AG08395 (cell line): ENCODE measurements at places on chromosomes 4 and X.
A peak's percentile ranks its signal among the peaks of the same experiment; 100 is the strongest.

GRCh38 chrX:627510-627981 lies 3.0 kb upstream of the SHOX start:
- no peak for DNase-seq

DNA sequence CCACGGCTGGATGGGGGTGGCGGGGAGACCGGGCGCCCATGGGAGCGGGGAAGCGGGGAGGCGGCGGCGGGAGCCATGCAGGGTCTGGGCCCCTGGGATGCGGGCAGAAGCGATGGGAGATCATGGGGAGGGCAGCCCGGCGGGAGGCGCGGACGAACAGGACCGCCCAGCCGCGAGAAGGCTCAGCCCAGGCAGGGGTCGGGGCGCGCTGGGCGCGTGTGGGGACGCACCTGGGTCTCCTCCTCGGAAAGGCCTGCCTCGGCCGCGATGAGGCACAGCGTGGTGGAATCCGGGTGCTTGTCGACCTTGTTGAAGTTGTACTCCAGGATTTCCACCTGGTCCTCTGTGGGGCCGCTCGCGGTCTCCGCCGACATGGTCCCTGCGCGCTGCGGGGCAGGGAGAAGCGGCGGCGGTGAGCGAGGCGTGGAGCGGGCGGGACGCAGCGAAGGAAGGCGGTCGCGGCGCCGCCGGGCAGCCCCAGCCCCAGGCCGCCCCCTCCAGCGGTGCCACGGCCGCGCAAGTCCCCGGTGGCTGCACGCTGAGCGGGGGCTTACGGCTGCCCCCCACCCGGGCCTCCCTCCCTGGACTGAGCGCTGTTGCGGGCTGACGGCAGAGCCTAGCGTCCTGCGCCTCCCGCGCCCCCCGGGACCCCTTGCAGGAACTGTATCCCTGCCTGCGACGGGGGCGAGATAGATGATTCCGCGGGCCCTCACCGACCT lies 25.3 kb downstream of the HOPX start:
- DNase-seq: peak; percentile 8

GRCh38 chr4:158914218-158914617 lies 145.4 kb downstream of the FNIP2 start:
- peak; percentile 88 for DNase-seq

DNA sequence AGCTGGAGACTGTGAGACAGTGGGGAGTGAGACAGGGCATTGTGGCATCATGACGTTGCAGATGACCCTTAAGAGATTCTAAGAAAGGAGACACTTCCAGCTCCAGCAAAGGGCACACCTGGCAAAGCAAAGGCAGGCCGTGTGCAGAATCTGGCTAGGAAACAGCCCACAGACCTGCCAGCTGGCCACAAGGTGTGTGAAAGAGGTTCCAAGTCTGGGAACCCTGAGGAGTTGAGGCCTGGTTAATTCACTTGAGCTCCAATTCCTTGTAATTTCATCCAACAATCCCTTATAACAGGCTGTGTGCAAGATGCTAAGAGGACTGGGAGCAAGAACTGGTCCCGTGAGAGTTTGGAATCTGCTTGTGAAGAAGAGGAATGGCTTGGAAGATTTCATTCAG lies 72.8 kb upstream of the FAM9A start:
- no peak for DNase-seq

DNA sequence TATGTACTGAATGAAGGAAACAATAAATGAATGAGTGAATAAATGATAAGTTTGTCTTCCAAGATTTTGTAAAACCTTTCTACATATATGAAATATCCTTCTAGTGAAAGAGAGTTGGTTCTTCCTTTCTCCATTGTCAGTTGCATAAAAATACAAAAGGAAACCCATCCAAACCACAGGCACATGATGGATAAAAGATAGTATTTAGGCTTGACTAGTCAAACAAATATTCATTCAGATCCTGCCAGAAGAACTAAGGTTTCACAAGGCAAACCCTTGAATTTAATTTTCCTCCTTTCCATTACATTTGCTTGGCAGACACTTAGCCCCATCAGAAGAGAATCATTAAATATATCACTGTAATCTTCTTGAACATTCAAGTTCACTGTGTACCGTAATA lies 208.4 kb downstream of the COL25A1 start:
- no peak for DNase-seq

DNA sequence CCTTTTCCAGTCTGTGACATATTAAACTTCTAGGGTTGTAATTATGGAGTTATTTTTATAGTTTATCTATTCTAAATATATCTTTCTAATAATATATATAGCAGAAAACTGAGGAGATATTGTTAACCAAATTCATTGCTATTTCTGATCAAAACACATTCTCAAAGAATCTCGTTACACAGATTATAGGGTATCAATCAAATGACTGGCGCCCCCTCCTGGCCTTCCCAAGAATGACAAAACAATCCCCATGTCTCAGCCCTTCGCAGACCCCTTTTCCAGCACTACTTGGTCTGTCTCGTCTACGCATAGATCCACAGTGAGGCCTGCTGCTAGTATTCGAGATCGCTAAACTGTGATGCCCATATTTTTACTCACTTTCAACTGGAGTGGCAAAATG lies 209.3 kb downstream of the GPC3 start:
- DNase-seq: no peak

DNA sequence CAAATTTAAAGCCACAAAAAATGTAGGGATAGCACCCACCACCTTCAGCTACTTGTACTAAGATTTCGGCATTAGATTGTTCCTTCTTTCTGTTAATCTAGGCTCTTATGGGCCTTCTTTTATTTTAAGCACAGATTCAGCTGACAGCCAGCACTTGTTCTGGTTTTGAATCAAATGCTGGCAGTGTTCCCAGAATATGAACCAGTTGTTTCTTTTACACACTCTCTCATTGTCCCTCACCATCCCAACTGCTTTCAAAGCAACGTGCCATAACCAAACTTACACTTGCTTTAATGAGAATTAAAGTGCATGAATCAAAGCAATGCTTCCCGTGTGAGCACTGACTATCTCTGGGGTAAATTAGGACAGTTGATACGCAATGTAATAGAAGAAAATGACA lies 744.5 kb upstream of the FAM241A start:
- DNase-seq: peak; percentile 32

DNA sequence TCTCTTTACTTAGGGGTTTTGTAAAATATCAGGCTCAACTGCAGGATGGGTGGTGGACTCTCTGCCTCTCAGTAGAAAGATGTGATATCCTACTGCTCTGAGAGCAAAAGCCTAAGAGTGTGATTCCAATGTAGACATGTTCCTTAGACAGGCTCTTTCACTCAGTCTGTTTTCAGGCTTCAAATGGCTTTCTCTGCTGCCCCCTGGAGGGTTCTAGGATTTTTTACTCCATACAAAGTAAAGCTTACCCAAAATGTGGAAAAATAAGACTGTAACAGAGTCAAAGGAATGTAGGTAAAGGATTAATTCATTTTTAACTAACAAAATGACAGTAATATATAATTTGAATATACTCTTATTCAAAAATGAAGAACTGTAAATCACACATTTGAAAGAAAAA lies 32.1 kb downstream of the ZGRF1 start:
- DNase-seq: peak; percentile 83

- peak; percentile 76 for DNase-seq
These were observed 1.0 kb downstream of the IDUA start for GRCh38 chr4:987624-988513.

DNA sequence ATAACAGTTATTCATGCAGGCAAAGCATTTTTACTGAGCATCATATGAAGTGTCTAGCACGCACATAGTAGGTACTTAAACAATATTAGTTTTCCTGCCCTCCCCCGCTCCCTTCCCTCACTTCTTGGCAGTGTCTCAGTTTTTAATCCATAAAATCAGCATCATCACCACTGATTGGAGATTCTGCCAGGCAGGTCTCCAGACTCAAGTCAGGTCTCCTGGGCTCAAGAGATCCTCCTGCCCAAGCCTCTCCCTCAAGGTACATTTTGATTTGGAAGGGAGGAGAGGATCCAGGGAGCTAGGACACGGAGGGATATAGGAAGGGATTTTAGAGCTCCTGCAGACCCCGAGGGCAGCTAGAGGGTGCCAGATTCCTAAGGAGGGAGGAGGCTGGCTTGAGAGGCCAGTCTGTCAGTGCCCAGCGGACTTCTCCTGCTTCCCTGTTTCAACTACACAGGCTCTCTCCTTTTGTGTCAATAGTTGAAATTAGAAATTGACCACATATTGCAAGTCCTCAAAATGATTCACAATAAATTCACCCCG lies 4.4 kb upstream of the FAT1 start:
- no peak for DNase-seq

- DNase-seq: no peak
These were observed 28.4 kb upstream of the NDST3 start for GRCh38 chr4:118005883-118006282.

GRCh38 chr4:92012899-92013867 lies 290.6 kb upstream of the GRID2 start:
- DNase-seq: no peak

DNA sequence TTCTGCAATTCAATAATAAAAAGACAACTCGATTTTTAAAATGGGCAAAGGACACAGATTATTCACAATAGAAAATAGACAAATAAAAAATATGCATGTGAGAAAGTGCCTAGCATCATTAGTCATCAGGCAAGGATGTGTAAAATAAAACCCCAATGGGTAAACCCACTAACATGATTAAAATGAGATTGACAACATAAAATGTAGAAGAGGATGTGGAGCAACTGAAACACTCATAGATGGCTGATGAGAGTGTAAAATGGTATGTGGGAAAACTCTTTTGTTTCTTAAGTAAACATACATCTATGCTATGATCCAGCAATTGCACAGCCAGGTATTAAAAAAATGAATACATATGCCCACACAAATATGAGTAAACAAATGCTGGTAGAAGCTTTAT lies 177.6 kb downstream of the IQCM start:
- DNase-seq: peak; percentile 7

DNA sequence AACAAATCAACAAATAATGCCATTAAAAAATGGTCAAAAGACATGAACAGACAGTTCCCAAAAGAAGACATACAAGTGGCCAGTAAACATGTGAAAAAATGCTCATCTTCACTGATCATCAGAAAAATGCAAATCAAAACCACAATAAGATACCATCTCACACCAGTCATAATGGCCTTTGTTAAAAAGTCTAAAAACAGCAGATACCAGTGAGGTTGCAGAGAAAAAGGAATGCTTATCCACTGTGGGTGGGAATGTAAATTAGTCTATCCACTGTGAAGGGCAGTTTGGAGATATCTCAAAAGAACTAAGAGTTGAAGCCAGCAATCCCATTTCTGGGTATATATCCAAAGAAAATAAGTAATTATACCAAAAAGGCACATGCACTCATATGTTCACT lies 668.1 kb upstream of the CPEB2 start:
- DNase-seq: no peak

GRCh38 chr4:92830771-92831170 lies 527.0 kb downstream of the GRID2 start:
- DNase-seq: no peak

- peak; percentile 72 for DNase-seq
These were observed 112.6 kb upstream of the FAM9A start for GRCh38 chrX:8913655-8914409.

DNA sequence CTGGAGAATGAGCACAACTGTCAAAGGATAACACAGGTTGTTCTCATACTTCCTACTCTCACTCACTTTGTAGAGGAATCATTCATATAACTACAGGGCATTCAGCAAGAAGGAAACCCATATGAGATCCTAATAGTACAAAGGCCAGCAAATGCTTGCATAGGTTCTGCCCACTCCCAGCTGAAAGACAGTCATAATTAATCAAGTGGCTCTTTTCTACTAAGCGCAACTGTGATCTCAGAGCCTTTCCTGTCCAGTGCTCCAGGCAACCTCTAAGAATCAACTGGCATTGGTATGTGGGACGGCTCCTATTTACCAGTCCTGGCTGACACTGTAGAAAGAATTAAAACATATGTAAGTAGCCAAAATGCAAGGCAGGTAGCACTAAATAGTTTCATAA lies 18.9 kb upstream of the MND1 start:
- no peak for DNase-seq

DNA sequence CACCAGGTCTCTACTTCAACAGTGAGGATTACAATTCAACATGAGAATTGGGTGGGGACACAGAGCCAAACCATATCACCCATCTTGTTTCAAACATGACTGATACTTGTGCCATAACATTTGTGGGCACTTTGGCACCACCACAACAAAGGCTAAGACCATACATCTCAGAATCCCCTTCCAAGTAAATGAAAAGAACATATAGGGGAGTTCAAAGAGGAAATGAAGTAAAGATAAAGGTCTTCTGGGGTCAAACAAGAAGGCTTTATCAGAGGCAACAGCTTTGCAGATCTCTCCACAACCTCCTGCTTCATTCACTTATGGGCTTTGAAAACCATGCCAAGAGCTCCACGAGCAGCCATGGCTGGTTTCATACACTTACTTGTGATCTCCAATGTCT lies 122.7 kb downstream of the ANKRD50 start:
- no peak for DNase-seq

GRCh38 chrX:37347420-37347819 lies 1.7 kb upstream of the PRRG1 start:
- DNase-seq: peak; percentile 17

GRCh38 chr4:185651137-185651677 lies 115.9 kb upstream of the PDLIM3 start:
- no peak for DNase-seq

DNA sequence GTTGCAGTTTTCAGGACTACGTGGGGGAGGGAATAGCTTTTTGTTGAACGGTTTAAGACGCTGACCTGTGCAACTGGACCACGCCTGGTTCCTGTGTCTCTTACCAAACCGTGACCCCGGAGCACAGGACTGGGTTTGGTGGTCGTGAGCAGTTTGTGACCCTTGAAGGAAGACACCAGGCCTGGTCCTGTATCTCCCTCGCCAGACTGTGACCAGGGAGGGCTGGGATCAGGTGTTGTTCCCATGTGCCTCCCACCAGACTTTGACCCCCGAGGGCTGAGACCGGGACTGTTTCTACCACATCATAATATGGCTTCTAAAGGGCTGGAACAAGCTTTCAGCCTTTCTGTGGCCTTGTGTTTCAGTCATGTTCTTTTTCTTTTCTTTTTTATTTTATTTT lies 683 bp downstream of the EBP start:
- no peak for DNase-seq

- no peak for DNase-seq
These were observed 185.8 kb upstream of the SLIT2 start for GRCh38 chr4:20065952-20066351.

GRCh38 chrX:68631336-68631735 lies 16.1 kb upstream of the STARD8 start:
- DNase-seq: no peak

DNA sequence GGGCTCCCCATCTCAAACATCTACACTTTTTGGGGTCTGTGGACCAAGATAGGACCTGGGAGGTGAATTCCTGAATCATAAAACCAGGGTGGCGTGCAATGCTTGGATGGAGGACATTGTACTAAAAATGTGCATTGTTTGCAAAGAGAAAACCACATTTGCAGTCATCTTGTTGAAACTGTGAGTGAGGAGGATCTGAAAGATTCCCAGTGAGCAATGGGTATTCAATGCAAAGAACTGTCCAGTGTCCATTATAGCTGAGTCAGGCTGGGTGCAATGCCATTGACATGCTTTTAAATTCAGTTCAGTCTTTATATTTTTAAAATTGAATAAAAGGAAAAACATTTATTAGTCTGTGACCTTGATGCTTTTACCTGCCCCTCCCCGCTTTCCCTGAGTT lies 215.7 kb downstream of the STK32B start:
- peak; percentile 7 for DNase-seq
